ENCODE measurements at places on chromosomes 7 and 10. TPM values are rescaled to one million over a fixed set of nuclear protein-coding genes. Genes with fewer than 3 reads are reported as not detected.
A peak's percentile ranks its signal among the peaks of the same experiment; 100 is the strongest.

SCIN gene
- not detected for polyA plus RNA-seq

SFTPA1 gene
- polyA plus RNA-seq = not detected

MLXIPL gene
- 0.10 TPM for polyA plus RNA-seq

CYP26C1 gene
- 0.02 TPM for polyA plus RNA-seq

PNLIPRP1 gene
- polyA plus RNA-seq = not detected

RPEL1 gene
- polyA plus RNA-seq = 0.12 TPM

SLC26A5 gene
- polyA plus RNA-seq = not detected

HOXA5 gene
- 8.6 TPM for polyA plus RNA-seq

CPEB3 gene
- polyA plus RNA-seq = 0.17 TPM

MAT1A gene
- 0.16 TPM for polyA plus RNA-seq

SLC13A1 gene
- polyA plus RNA-seq = not detected

OPALIN gene
- not detected for polyA plus RNA-seq

RADIL gene
- polyA plus RNA-seq = 0.17 TPM

FOXP2 gene
- polyA plus RNA-seq = not detected

CFAP70 gene
- 0.26 TPM for polyA plus RNA-seq

DKK1 gene
- 325 TPM for polyA plus RNA-seq

LIPK gene
- polyA plus RNA-seq = 0.31 TPM

GRCh38 chr7:114921631-114922025 is 266 bp upstream of the MDFIC start:
- no peak for DNase-seq

- peak; percentile 37 for DNase-seq
These were observed 98.9 kb downstream of the KMT2C start for GRCh38 chr7:152336754-152337368.

- no peak for DNase-seq
These were observed 21.7 kb upstream of the UCN3 start for GRCh38 chr10:5343092-5343491.

- peak; percentile 81 for DNase-seq
These were observed 1.4 kb upstream of the KLF6 start for GRCh38 chr10:3786295-3787015.

DNA sequence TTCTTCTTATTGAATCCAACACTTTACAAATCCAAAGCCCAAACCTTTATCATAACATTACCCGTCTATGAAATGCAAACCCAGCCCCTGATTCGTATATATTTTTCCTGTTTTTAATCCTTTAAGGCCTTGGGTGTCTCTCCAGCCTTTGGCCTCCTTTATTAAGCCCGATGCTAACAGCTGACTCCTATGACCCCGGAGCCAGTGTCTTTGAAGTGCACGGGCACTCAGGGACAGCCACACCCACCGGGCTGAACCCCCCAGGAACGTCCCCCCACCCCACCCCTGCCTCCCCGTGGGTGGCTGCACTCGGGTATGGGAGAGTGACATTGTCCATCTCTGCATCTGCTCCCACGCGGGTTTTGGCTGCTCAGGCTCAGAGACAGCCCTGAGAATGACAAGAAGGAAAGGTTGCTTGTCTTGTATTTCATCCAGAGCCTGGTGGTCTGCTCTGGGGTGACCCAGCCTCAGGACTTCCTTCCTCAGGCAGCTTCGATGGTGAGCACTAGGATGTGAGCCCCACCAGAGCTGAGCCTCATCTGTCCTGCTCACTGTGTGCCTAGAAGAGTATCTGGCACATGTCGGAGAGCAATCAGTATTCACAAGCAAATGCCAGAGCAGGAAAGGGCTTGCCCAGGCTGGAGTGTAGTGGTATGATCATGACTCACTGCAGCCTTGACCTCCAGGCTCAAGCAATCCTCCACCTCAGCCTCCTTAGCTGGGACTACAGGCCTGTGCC is 210.4 kb downstream of the SKIDA1 start:
- peak; percentile 85 for DNase-seq

DNA sequence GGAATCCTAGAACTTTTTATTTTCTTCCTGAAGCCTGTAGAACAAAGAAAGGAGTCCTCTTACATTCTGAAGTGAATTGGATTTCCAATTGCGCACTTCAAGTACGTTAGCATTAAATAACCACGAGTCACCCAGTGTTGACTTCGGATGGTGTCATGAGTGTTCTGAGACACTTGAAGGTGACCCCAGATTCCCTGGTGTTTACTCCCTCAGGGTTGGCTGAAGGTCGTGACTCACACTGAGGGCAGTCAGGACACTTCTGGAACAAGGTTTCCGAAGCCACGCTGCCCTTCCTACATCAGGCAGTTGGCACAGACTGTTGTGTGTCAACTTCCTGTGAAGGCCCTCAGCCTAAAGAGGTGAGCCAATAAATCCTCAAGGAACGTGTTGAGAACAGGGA is 186.6 kb upstream of the CELF2 start:
- peak; percentile 49 for DNase-seq

DNA sequence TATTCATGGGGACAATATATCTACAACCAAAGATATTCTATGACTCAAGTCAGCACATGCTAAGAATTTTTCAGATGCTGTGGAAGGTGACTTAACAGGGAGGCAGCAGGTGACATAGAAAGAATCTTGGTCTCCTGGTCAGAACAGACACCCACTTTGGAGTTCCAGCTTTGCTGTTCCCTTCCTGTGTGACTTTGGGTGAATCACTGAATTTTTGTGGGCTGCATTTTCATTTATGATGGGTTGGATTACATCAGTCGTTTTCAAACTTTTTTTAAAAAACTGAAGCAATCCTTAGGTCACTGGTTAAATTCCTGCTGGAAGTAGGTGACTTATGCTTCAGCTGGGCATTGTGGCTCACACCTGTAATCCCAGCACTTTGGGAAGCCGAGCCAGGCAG is 24.9 kb downstream of the RGR start:
- DNase-seq = peak; percentile 79

DNA sequence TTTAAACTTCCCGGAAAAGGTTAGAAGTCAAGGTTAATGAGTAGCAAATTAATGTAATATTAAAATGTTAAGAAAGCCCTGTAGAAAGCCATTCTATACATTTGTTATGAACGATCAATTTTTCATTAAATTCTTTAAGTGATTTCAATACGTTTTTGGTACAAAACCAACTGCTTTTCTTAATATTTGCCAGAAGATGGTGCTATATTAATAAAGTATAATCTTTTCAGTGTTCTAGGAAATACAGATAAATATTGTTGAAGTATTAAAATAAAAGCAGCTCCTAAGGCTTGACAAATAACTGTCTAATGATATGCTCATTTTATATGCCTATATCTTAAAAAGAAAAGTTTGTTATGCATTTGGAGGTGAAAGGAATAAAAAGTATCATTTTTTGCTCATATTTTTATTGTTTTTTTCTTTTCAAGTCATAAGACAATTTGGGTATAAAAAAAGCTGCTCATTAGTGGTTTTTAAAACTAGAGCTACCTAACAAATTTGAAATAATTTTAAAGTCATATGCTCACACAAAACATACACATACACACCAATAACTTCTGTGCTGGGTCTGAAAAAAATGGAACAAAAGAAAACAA is 130.3 kb upstream of the POT1 start:
- no peak for DNase-seq

- DNase-seq = peak; percentile 59
These were observed 1.6 kb downstream of the PDGFA start for GRCh38 chr7:517774-518629.

- no peak for DNase-seq
These were observed 32.0 kb downstream of the NRAP start for GRCh38 chr10:113631684-113632367.

- no peak for DNase-seq
These were observed 30.9 kb downstream of the MAD1L1 start for GRCh38 chr7:2201686-2202360.

GRCh38 chr10:48708144-48708543 is 23.5 kb downstream of the WDFY4 start:
- no peak for DNase-seq

- no peak for DNase-seq
These were observed 88.8 kb downstream of the LHPP start for GRCh38 chr10:124550293-124551034.

GRCh38 chr7:39733881-39734632 is 110.7 kb downstream of the RALA start:
- peak; percentile 83 for DNase-seq

- DNase-seq = no peak
These were observed 45.8 kb downstream of the EEPD1 start for GRCh38 chr7:36198854-36199266.

DNA sequence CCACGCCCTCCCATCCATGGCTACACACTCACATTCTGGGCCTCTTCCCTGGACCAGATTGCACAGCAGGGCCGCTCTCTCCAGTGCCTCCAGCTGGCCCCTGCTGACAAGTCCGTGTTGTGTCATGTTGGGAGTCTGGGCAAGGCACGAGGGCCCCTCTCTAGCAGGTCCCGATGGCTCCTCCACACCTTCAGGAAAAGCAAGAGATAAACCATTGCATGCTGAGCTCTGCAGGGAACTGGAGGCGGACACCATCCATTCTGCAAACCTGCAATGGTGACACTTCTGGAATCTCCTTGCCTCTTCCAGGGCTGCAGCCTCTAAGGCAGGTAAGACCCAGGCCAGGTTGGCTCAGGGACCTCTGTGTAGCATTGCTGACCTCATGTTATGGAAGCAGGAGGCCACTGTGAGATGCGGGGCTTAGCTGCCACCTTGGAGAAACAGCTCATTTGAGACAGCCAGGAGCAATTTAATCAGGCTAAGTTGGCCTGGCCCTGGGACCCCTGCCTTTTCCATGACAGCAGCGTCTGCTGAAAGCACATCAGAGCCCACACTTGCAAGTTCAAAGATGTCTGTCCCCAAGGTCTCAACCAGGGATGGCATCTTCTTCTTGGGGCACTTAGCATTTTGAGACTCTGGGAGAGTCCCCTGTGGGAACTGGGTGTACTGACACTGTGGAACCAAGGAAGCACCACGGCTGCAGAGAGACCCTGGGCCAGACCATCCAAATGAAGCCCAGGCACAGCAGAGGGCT is 34.2 kb upstream of the LEP start:
- no peak for DNase-seq

- DNase-seq = no peak
These were observed 183.7 kb downstream of the TRIL start for GRCh38 chr7:28774261-28774988.

DNA sequence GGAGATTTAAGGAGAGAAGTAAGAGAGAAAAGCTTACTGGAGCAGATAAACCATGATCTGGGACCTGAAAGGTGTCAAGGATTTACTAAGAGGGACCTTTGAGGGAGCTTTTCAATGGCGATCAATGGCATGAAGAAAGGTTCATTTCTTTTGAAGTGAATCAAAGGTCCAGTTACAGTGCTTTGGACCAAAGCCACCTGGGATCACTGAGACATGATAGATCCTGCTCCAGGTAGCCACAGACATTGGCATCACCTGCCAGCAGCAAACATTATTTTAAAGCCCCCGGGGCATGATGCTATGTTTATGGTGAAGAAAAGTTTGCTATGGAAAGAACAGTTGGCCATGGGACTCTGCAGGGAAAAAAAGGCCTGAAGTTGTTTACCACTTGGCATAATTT is 109.4 kb downstream of the SLC25A13 start:
- no peak for DNase-seq

- no peak for DNase-seq
These were observed 70.0 kb upstream of the CYP26C1 start for GRCh38 chr10:92990615-92991014.

DNA sequence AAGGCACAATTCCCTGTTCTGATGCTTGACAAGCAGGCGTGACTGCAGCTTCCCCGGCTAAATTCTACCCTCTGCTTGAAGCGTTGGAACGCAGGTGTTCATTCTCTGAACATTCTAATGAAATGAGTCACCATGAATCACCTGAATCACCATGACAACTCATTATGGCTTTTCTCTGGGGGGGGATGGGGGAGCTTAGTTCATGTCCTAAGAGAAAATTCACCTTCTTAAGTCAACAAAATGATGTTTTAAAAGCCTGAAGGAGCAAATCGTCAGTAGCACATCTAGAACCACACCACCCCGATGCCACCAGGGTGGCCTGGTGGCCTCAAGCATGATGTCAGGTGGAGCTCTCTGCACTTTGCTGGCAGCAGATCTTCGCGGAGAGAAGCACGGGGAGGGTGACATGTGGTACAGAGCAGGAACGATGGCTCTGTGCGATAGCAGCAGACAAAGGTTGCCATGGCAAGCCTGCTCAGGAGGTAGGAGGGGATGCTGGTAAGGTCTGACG is 33.7 kb downstream of the DDC start:
- DNase-seq = peak; percentile 92

All from mammary epithelial cell (primary cell).